ENCODE measurements at places on chromosomes 1 and 21.

- DNase-seq, result no peak
Observed at GRCh38 chr21:27759091-27759659, 792.3 kb upstream of the ADAMTS5 start.

DNA sequence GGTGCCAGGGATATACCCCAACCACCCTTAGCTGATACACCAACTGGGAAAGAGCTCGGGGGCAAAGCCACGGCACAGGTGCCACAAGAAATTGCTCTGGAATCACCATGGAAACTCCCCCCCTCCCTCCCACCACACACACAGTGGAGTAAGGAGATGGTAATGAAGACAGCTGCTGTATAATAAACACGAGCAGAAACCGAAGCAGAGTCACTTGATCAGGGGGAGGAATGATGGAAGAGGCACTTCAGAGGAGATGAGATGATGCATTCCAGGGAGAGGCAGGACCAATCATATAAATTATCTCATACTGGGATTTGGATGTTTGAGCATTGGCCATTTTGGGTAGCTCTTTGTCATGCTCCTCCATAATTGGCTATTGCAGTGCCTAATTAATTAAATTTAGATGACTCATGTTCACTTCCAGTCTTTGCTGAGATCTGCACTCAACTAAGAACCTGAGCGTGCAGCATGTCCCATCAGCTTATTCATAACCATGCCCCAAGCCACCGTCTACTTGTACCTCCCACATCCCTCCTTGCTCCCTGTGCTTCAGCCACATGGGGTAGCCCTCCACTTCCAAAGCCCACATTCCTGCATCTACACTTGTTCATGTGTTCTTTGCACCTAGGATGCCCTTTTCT is 189.5 kb downstream of the ZSCAN20 start:
- DNase-seq, result peak; percentile 23

DNA sequence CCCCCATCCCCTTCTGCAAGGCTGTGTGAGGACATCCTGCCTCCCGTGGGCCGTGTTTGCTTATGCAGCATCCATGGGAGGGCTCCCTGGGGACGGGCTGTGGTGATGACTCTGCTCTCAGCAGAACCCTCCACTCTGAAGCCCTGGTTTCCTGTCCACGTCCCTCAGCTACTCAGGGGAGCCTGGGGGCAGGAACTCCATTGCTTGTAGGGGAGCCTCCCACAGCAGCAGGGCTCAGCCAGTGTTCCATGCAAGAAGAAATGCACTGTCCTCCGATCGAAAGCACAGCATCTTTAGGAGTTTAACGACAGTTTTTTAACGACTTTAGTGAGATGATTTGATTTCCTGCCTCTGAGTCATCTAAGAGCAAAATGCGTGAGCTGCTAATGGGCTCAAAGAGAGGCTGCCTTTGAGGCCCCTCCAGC is 8.3 kb upstream of the KCNAB2 start:
- DNase-seq, result no peak

- peak; percentile 62 for DNase-seq
Observed at GRCh38 chr1:246569248-246570238, 3.3 kb downstream of the CNST start.

DNA sequence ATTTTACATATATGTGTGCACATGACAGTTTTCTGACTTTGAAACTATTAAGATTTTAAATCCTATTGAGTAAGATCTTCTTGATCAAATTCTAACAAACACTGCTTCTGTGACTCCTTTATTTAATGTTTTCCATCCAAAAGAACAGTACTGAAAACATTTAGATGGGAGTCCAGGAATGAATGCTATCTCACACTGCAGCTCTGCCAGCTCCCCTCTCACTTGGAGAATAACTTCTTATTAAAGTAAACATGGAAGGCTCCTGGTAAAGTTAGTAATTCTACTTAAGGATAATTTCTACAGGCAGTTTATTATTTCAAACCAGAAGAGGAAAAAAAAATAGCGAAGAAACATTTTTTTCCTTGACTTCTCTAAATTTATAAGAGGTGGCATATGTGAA is 349.1 kb downstream of the DPYD start:
- DNase-seq, result no peak

DNA sequence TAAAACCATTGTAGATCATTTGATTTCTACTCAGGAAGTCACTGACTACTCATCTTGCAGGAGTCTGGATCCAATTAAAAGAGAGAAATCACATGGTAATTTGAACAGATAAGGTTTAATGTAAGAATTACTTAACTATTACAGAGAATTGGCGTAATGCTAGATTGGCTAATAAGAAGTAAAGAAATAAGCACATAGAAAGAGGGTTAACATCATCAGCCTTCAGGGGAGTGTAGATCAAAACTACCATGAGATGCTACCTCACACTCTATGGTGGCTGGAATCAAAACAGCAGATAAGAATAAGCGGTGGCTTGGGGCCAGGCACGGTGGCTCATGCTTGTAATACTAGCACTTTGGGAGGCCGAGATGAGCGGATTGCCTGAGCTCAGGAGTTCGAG is 11.7 kb downstream of the ST3GAL3 start:
- no peak for DNase-seq

- DNase-seq, result no peak
Observed at GRCh38 chr1:41560931-41561330, 76.4 kb upstream of the EDN2 start.

Measured in stomach (tissue), 19 donors.